ENCODE measurements at places on chromosomes 12 and 14.

- no peak for DNase-seq
These were observed 68.2 kb downstream of the PAPLN start for GRCh38 chr14:73305499-73305898.

GRCh38 chr12:80860206-80860605, 77.5 kb downstream of the LIN7A start:
- peak; percentile 41 for DNase-seq

GRCh38 chr14:28141662-28142061, 624.9 kb upstream of the FOXG1 start:
- no peak for DNase-seq

DNA sequence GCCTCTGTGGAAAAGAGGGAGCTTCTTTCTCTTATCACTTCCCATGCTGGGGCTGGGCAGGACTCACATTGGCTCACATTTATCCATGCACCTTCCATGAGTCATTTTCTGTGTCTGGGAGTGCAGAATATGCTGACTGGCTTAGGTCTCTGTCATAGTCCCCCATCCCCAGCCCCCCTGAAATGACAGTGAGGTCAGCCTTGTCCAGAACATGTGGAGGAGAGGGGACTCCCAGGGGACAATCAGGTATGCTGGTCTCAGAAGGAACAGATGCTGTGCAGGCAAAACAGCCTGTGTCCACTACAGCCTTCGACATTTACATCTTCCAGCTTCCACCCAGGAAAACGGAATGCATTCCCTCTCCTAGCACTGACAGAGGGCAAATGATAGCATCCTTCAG, 35.0 kb downstream of the ADGRD1 start:
- no peak for DNase-seq

DNA sequence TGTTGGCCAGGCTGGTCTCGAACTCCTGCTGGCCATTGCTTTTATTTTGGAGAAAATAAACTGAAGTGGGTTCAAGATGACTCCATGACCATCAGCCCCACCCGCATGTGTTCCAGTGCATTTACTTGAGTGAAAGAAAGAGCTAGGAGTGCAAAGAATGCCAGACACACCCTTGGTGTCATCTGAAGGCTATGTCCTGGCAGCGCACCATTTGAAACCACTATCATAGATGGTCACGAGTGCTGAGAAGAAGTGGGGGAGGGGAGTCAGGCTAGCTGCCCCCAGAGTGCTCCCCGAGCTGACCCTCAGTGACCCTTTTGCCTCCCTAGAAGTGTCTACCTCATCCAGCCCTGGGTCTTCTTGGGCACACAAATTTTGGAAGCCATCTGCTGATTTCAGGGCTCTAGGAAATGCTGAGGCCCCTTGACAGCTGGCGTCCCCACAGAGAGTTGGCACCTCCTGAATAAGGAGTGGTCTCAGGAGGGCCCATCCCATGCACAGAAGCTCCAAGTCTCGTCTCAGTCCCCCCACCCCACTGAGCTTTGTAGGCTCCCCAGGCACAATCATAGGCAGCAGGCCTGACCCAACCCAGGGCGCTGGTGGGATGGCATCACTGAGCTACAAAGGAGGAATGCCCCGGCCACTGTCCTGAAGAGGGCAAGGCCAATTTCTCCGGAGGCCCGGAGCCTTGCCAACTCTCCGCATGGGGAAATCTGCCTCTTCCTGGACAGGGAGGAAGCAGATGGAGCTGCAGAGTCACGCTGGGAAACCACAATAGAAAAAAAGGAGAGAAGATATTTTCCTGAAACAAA, 28.0 kb downstream of the PXN start:
- DNase-seq = peak; percentile 67

DNA sequence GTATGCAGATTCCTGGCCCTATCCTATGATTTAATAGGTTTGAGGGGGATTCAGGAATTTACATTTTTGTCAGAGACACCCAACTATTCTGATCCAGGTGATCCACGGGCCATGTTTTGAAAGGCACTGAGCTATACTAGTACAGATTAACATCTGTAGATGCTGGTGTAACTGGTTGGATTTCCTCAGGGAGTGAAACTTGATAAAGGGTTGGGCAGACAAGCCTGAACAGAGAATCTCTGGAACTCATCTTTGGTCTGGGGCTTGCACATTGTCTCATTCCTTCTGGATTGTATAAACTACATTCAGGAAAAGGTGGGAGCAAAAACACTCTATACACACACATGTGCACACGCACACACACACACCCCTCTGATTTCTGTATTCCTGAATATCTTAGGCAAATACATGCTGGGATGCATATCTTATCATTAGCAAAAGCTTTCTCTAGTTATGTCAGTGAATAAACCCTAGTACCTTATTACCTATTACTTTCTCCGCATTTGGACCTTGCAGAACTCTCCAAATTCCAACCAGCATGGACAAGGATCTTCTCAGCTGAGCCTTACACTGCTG, 104.6 kb downstream of the SLC38A1 start:
- peak; percentile 27 for DNase-seq

- DNase-seq = peak; percentile 57
These were observed 45.4 kb downstream of the ATG14 start for GRCh38 chr14:55366271-55366670.
